ENCODE measurements at places on chromosomes 5 and 9.

- DNase-seq = no peak
Observed at GRCh38 chr5:150286820-150287219, 2.8 kb downstream of the CAMK2A start.

DNA sequence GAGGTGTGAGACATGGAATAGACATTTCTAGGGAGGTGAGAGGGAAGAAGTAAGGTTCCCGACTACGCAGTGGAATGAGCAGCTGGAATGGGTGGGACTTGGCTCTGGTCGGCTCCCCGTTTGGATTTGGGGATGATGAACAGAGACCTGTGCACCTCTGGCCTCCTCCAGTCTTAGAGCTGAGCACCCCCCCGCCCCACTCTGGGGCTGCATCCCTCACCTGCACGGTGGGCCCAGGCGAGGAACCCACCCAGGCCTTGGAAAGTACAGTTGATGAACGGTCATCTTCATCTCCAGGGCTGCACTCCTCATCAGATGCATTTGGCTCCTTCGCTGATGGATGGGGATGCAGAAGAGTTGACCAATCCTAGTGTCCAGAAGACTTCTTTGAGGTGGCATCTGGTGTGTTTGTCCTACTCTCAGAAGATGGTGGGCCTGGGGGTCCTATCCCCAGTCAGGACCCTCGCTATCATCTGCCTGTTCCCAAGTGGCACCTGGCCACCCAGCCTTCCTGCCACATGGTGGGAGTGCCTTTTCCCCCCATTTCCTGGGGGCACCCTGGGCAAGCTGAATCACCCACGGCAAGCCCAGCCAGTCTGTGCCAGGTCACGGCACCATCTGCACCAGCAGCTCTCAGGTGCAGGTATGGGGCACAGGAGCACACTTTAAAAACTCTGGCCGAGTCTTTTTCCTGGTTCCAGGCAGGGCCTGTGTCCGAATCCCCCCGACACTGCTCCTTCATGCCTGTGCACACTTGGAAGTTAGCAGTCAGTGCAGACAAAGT lies 70.5 kb downstream of the GTF3C4 start:
- DNase-seq = no peak

GRCh38 chr5:100551183-100551582 lies 16.0 kb downstream of the FAM174A start:
- no peak for DNase-seq

- DNase-seq = no peak
Observed at GRCh38 chr5:179243333-179243732, 101.9 kb downstream of the ADAMTS2 start.

GRCh38 chr5:113214606-113215323 lies 220.0 kb downstream of the TSSK1B start:
- DNase-seq = no peak

DNA sequence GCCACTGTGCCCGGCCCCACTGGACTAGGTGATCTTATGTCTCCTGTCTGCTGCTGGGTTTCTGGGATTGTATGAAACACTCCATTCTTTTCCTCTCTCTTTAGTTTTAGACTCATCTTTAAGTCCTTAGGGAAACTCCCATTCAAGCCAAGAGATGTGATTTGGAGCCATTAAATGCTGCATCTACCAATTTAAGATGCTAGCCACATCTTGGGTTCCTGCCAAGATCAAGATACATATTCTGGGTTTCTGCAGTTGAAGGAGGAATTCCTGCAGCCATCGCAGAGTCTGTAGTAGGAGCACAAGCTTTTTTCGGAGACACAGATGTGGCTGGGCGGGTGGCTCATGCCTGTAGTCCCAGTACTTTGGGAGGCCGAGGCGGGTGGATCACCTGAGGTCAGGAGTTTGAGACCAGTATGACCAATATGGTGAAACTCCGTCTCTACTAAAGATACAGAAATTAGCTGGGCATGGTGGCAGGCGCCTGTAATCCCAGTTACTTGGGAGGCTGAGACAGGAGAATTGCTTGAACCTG lies 23.2 kb downstream of the STXBP1 start:
- DNase-seq = no peak

DNA sequence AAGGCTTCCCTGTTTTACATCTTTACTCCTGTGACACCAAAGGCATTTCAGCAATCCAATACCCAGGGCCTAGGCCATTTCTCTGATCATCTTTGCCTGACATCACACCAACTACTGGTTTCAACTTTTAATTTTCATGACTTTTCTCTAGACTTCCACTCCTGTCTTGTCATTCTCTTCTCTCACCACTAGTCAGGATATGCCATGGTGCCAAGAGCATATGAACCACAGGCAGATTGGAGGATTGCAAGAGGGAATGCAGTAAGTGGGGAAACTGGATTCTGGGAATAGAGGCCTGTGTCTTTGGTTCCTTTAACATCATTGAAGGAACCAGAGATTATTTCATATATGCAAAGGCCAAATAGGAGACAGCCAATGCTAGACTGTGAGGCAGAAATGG lies 69.3 kb downstream of the ANKRD31 start:
- DNase-seq = no peak

Data from stimulated activated CD8-positive, alpha-beta memory T cell treated with anti-CD3 and anti-CD28 coated beads, Interleukin-4, amount 100 ng/mL, for 4 hours (primary cell).